ENCODE measurements at places on chromosomes 7 and 10. TPM values are rescaled to one million over a fixed set of nuclear protein-coding genes. Genes with fewer than 3 reads are reported as not detected.

PTTG1IP2 gene
- not detected for total RNA-seq

CFAP69 gene
- total RNA-seq: 9.2 TPM

SPDYE11 gene
- total RNA-seq: not detected

PALD1 gene
- total RNA-seq: 25.5 TPM

TNRC18 gene
- total RNA-seq: 93.2 TPM

LIPF gene
- total RNA-seq: not detected

DNA sequence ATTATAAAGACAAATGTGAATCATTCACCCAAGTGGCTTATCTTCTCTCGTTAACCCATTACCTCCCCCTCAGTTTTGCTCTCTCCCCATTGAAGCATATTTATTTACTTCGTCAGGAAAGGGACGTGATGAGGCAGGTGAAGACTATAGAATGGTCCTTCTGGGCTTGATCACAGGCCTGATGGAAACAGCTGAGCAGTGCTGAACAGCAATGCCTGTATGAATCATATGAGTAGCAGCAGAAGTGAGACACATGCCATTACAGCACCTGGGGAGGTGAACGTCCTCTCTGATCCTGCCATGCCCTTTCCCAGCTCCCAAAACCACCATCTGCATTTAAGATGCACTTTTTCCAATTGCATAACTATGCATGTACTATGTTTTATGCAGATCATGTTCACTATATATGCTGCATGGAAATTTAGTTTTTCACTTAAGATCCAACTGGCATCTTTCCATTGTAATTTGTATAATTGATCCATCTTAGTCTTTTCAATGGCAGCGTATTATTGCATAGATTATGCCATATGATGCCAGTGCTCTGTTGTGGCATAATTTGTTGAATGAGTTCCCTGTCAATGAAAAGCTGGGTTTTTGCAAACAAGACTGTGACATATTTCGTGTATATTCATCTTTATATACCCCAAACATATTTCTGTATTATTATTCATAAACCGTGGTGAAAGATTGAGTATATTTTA is 105.3 kb downstream of the CXCL12 start:
- DNase-seq: no peak

DNA sequence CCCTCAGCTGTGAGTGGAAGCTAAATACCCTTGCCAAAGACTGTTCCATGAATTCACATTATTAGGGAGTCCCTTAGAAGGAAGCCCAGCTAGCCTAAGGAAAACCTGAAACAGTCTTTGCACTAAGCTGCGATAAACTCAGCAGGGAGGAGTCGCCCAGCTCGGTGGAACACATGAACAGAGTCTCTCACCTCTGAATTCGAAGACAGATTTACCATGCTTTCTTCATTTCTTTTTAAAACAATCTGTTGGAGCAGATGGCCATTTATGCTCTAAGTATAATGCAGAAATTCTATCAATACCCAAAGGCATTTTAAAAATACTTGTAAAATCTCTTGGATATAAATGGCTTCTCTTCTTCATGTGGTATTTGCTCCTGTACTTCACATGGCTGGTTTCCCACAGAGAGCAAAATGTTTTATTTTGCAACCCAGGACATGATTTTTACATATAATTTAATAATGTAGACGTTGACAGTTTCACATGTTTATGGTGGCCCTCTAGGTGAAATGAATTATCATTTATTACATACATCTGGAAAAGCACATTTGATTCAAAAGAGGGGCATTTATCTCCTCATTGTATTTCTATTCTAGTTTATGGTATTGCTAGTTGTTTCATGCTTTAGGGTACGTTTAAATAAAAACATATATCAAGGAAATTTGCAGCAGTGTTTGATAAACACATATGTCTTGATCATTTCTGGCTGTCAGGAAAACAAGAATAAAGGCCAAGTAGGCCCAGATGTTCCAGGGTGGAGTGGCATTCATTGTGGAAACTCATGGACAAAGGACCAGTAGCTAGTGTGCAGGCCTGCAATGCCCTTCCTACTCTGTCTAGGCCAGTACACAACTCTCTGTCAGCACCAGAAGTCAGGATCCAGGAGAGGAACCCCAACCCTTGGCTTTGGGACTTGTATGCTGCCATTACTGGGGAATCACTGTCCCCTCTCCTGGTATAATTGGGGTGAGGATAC is 52.2 kb downstream of the LRGUK start:
- DNase-seq: no peak

DNA sequence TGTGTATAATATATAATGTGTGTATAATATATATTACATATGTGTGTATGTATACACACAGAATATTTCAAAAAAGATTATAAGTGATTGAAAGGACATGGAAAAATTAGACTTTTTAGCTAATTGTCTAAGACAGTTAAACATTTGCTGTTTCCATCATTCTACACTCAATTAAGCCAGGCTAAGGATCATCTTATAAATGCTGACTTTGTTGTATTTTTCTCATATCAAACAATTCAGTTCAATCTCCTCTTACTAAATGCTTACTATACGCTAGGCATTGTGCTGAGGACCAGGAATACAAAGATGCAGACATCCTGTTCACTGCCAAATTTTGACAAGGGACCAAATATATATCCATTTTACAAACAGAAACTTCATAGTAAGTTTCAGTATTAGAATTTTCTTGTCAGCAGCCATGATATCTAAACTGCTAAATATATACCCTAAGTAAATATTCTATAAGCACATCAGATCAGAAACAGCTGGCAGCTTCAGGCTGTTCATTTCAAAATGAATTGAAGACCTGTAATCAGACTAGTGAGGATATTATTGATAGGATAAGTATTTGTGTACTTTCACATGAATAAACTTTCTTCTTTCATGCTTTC is 10.3 kb upstream of the LRRN3 start:
- no peak for DNase-seq

DNA sequence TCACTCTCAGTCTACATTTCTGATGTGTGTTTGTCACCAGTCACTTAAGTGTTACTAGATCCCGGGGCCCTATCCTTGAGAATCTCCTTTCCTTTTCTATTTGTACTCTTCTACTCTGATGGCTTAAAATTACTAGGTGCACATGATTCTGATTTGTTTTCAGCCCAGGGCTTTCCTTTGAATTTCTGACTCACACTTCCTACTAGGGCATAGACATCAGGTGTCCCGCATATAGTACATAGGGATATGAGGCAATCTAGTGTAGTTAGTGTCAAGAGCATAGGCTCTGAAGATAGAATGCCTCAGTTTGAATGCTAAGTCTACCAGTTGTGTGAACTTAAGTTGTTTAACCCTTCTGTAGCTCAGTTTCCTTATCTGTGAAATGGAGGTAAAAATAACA is 49.4 kb upstream of the LRRN3 start:
- no peak for DNase-seq

- no peak for DNase-seq
Observed at GRCh38 chr10:123399276-123399839, 245.2 kb downstream of the BUB3 start.

DNA sequence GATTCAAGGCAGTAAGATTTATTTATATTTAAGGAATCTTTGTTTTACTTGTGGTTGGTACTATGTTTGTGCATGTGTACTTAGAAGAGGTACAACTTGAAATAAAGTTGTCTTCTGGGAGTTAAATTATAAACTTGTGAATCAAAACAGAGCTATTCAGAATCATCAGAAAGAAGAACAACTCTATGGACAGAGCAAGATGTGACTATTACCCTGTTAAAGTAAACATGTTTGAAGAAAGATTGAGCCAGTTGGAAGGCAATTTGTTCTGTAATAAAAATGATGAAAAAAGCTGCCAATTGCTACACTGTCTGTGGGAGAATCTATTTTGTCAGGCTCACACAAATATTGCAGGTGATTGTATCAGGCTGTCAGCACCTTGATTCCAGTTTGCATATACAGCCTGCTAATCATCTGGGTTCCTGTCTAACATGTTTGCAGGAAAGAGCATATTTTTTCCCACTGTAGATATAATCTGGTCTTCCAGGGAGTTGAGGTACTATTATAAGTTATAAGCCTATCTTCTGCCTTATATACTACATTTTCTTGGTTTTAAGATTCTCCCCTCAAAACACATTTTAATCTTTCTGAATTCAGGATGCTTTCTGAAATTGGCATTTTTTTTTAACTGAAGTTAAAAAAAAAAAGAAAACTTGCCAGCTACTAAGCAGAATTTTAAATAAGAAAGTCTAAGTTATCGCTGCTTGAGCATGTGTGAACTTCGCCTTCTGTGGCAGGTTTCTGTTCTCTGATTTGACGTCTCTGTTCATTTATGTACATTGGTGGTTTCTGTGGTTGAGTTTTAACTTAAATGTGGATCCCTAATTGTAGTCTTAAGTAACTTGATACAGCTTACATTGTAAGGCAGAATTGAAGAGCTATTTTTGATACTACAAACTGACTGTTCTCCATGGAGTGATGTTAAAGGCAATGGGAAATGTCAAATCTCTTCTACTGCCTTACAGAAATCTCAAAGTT is 46.0 kb downstream of the ZNRF2 start:
- no peak for DNase-seq
